ENCODE measurements at places on chromosomes 6 and 20. TPM values are rescaled to one million over a fixed set of nuclear protein-coding genes. Genes with fewer than 3 reads are reported as not detected.

- no peak for DNase-seq
Observed at GRCh38 chr6:98137391-98137790, 697.0 kb upstream of the POU3F2 start.

DNA sequence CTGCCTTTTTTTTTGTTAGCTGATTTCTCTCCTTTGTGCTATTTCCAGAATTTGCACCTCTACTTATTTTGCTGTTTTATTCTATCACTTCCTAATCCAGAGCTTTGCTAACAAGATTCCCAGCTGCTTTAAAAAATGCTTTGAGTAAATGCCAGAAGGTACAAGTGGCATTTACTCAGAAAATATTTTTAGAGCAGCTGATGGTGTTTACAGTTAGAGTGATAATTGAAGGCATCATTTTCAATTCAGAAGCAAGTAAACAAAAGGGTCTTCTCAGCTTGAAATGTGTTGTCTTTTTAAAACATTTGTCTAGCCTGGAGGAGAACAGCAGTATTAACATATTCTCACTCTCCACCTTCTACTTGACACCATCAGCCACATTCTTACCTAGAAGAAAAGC lies 99.9 kb downstream of the OTOR start:
- DNase-seq, result no peak

DNA sequence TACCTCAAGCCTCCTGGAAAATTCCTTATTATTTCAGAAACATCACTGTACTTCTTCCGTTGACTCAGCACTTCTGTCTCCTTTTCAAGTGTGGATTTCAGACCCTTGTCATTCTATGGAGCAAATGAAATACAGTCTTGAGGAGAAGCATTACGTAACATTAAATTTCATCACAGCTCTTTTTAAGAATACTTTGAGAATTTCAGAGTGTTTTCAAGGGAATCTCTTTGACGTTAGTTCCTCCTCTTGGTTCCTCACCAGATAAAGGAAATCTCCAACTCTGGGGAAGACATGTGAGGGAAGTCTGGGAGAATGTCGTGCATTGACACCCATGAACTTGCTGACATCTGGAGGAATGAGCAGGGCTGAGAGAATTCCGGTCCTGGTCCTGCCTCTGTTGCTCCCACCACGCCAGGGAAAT lies 32.3 kb downstream of the UST start:
- DNase-seq, result no peak

DNA sequence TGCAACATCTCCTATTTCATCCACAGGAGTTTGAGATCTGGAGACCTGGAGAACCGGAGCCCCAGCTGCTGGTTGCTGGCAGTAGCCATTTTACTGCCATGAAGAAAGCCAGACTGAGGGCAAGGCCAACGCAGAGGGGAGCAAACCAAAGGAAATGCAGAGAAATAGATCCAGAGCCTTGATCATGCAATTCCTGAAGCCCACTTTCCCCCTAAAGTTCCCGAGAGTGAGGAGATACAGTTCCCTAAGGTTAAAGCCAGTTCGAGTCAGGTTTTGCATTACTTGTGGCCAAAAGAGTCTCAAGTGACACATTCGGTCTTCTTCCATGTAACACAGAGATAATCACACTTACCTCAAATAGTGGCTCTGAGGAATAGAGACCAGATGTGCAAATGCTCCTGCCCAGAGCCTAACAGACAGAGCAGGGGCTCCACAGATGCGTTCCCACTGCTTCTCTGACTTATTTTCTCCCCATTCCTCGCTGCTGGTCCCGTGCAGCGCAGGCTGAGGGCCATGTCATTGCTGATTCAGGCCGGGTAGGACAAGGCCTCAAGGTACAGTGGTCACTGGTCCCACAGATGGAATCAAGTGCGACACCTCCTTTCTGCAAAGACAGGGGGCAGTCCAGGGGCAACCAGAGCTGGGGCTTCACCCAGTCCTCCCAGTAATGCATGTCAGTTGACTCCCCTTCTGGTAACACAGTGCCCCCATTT lies 35.1 kb upstream of the NFATC2 start:
- DNase-seq, result no peak

- DNase-seq, result peak; percentile 11
Observed at GRCh38 chr6:157879873-157880254, 56.8 kb downstream of the SNX9 start.

GRCh38 chr6:16731478-16732051 lies 29.7 kb downstream of the ATXN1 start:
- DNase-seq, result no peak

DNA sequence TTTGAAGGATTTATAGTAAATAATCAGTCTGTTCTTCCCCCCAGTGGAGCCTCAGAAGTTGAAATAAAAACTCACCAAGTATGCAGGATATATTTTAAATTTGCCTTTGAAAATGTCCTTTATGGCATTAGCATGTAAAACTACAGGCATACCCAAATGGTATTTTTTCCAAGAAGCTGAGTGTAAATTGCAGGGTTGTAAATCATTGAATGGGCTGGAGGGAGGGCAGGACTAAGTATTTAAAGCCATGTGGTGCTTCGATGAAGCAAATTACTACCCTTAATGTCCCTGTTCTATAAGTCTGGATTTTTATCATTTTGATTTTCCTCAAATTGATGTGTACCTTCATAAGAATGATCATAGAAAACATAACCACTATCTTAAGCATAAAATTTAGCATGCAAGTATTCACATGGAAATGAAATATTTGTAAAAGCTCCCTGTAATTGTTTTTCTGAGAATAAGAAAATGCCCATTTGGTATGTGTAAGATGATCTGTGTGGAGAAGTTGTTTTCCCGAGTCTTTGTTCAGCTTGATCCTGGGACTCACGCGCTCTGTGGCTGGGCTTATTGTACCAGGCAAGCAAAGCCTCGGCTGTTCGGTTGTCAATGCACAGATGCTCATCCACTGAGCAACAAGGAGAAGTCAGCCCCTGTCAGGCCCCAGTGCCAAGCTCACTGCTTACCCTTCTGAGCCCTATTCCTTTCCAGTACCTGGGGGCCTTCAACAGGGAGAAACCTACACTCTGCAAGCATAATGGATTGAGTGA lies 66.7 kb downstream of the CD164 start:
- DNase-seq, result no peak

DNA sequence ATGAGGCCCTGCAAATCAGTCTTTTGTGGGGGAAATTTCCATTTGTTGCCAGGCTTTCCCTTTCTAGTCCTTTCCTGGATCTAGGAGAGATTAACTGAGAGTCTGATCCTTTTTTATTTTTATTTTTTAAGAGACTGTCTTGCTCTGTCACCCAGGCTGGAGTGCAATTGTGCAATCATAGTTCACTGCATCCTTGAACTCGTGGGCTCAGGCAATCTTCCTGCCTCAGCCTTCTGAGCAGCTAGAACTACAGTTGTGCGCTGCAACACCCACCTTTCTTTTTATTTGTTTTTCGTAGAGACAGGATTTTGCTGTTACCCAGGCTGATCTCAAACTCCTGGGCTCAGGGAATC lies 22.9 kb downstream of the OR2B2 start:
- no peak for DNase-seq

- no peak for DNase-seq
Observed at GRCh38 chr20:37781626-37782025, 87.8 kb downstream of the CTNNBL1 start.

- DNase-seq, result no peak
Observed at GRCh38 chr6:33549196-33549595, 30.9 kb downstream of the BAK1 start.

- DNase-seq, result no peak
Observed at GRCh38 chr6:164507206-164507940, 802.0 kb downstream of the C6orf118 start.

Gene DST
- total RNA-seq, result 35.8 TPM
